ENCODE measurements at places on chromosomes 11 and 22.

DNA sequence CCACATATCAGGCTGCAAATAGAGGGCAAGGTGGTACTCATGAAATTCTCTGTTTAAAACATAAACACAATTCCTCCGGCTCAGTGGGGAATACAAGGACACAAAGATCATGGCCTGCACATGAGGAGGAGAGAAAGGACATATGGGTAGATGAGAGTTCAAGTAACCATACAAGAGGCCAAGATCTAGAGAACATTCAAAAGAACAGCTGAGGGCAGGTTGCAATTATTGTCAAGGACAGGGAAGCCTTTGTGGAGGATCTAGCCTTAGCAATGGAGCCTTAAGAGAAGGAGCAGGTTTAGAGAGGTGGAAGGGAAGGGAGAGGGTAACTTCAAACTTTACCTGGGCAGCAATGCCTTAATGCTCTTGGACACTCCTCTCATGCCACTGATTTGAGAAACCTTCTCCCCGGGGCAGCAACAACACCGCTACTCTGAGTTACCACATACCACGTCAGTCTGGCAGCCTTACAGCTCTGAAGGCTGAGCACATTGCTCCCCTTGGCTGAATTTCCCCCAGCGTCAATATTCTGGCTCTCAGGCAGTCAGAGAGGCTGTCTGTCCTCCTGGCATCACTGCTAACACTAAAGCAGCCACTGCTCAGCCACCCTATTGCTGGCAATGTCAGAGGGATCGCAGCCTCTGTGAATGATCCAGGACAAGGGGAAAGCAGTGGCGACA lies 55.5 kb downstream of the CLPB start:
- DNase-seq: no peak

DNA sequence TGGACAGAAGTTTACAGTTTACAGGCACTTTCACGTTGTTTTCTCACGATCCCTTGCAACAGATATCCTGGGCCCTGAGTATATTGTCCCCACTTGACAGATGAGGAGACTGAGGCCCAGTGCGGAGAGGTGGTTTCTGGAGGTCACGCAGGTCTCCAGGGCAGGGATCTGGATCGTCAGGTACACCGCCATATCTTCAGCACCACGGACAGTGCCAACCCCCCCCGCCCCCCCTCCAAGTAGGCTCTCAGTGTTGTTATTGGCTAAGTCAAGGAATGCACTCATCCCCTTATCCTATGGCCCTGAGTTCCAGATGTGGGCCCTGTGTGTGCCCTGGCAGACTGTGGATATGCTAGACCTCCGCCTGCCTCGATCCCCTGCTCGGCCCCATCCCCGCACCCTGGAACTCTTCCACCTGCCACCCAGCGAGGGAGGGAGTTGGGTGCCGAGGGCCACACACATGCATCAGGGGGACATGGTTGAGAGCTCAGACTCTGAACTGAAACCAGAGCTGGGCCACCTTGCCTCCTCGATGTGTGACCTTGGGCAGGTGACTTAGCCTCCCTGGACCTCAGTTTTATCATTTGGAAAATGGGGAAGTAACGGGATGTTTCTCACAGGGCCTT lies 37.5 kb downstream of the MPPED1 start:
- DNase-seq: no peak

- no peak for DNase-seq
These were observed 385.5 kb downstream of the CTTN start for GRCh38 chr11:70783821-70784220.

GRCh38 chr11:65899356-65900124 lies 648 bp downstream of the FOSL1 start:
- no peak for DNase-seq

GRCh38 chr11:125337836-125338834 lies 157.9 kb downstream of the FEZ1 start:
- no peak for DNase-seq

DNA sequence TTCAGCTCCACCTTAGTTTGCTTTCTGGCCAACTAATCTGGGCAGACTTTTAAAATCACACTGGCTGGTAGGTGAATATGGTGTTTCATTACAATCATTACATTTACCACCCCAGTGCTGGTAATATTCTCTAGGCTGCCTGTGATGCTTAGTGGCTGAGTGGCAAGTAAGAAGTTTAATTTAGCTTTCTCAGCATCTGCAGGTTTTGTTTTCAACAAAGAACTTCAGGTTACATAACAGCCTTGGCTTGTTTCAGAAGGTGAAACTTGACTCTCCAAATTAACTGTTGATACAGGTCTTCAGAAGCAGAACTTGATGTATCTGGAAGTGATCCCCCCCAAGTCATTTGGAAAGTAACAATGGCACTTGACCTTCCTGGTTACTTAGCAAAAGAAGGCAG lies 423.3 kb upstream of the CCDC90B start:
- DNase-seq: no peak

GRCh38 chr11:102798012-102798746 lies at the start of gene MMP1:
MMP1 (minus strand) TSS chr11:102798160; CDS start chr11:102798092, 68 bp downstream.
- DNase-seq: no peak

GRCh38 chr11:48354677-48355076 lies 11.6 kb downstream of the OR4C5 start:
- DNase-seq: no peak

GRCh38 chr11:83007909-83008580 lies 63.7 kb downstream of the RAB30 start:
- no peak for DNase-seq

GRCh38 chr22:39598017-39598965 lies 27.7 kb downstream of the CACNA1I start:
- DNase-seq: no peak

All from brain (organoid and tissue), 16 donors.